ENCODE measurements at places on chromosomes 7 and 10. TPM values are rescaled to one million over a fixed set of nuclear protein-coding genes. Genes with fewer than 3 reads are reported as not detected.

Gene MYO1G
- 0.29 TPM for total RNA-seq

Gene NEURL1
- under 0.01 TPM for total RNA-seq

Gene TLX1
- not detected for total RNA-seq

Gene CRCP
- total RNA-seq, result 44.9 TPM

Gene HMX2
- total RNA-seq, result not detected

Gene KIAA1217
- total RNA-seq, result 51.0 TPM

All from osteoblast (primary cell).